Hepatic stellate cell (primary cell): ENCODE measurements at places on chromosomes 1 and 21.
A peak's percentile ranks its signal among the peaks of the same experiment; 100 is the strongest.

DNA sequence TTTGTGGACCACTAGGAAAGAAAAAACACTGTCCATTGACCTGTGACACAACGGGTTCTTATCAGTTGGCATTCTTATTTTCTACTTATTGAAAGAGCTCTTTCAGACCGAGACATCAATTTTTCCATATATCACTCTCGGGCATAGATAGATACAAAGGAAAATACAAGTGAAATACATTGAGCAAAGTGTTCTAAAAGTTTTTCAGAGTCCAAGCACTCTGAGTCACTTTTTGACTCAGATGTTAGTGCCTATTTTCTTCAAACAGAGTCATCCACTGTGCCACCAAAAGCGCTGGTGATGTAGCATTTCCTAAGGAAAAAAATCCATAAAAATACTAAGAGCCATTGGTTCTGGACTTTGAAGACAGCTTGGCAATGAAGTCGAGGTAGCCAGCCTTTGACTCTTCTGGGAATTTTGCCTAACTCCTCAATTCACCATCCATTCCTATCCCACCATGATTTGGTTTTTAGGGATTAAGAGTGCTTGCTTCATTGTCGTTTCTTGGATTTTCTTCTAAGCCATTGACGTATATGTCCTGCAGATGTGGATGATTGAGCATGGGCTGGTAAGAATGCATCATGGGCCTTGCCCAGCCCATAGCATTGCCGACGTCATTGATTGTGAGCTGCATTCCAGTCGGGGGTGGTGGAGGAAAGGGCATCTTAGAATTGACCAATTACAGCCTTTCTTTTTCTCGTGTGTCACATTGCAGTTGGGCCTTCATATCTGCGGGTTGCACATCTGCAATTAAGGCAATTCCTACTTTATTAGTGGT, 10.6 kb downstream of the GALNT2 start:
- DNase-seq = no peak

- DNase-seq = peak; percentile 14
These were observed 6.3 kb upstream of the KCNE1 start for GRCh38 chr21:34518301-34518700.

DNA sequence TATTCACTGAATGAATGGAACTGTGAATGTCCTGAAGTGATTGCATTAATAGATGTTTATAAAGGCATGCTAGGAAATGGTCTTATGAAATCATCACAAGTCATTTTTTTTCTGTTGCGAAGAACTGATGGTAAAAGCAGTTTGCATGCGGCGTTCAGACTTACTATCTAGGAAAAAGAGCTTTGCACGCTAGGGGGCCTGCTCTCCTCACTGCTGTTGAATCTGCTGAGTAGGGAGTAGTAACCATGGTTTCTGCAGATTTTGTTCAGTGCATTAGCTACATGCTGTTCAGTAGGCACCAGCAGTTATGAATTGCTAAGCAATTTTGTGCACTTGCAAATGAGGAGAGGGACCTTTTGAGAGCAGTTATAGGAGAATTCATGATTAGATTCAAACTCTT, 57.9 kb downstream of the CENPF start:
- DNase-seq = peak; percentile 36

DNA sequence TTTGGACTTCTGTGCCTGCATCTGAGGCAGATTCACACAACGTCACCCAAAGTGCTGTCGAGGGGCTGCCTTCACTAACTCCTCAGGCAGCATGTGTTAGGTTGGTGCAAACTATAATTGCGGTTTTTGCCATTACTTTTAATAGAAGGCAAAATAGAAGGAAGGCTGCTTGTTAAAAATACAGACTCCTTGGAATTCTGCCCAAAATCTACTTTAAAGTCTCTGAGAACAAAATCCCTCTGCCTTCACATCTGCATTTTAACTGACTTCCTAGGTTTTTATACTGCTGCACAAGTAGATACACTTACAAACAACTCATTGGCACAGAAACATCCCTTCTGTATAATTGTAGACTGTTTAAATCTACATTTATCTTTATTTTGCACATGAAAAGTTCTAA, 41.3 kb upstream of the SLC19A2 start:
- no peak for DNase-seq

DNA sequence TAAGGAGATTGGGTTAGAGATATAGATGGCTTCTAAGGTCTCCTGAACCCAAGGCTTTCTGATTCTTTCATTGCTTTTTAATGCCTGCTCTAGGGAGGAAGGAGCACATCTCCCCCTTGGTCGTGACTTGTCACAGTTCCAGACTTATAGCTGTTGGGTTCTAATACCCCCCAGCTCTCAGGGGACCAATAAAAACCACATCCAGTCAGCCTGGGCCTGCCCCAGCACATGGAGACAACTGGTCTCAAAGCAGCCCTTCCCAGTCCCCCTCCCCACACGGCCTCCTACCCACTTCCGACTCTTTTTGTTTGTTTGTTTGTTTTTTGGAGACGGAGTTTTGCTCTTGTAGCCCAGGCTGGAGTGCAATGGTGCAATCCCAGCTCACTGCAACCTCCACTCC, 23.3 kb downstream of the QSOX1 start:
- no peak for DNase-seq

- DNase-seq = no peak
These were observed 28.9 kb upstream of the LYPLAL1 start for GRCh38 chr1:219144658-219145315.

GRCh38 chr1:48105165-48105564, 108.0 kb upstream of the TRABD2B start:
- DNase-seq = no peak
